ENCODE measurements at places on chromosomes 3 and 15. TPM values are rescaled to one million over a fixed set of nuclear protein-coding genes. Genes with fewer than 3 reads are reported as not detected.

GRCh38 chr3:45915518-45916231, 27.6 kb upstream of the CXCR6 start:
- peak; percentile 84 for DNase-seq

- no peak for DNase-seq
These were observed 33.8 kb downstream of the FMN1 start for GRCh38 chr15:33160581-33161165.

DNA sequence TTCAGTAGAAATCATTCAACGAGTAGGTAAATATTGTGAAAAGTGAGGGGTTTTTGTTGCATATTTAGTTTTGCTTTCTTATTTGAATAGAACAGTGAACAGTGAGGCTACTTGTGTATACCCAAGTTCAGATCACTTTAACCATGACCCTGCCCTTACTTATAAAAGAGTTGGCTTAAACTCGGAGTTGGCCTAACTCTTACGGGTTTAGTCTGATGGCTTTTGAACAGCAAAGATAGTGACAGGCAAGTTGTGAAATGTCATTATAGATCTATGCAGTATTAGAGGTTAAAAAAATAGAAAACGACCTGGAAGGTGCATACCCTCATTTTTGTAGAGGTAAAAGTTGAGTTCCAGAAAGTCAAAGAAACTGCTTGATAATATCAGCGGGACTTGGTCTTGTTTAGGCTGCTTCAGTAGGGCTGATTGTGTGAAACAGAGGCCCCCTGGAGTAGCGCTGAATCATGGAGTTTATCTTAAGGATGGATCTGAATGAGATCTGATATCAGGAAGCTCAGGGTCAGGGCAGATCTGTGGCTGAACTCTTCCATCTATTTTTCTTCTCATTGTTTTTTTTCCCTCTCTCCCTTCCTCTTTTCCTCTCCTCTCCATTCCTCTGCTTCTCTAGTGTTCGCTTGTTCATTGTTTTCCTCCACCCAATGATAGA, 359.8 kb downstream of the LPP start:
- no peak for DNase-seq

The WDR76 gene
- total RNA-seq: 6.8 TPM

GRCh38 chr3:177194299-177194698, 3.0 kb downstream of the TBL1XR1 start:
- no peak for DNase-seq

The HTR3E gene
- not detected for total RNA-seq
